Activated CD4-positive, alpha-beta T cell treated with anti-CD3 and anti-CD28 coated beads for 48 hours (primary cell): ENCODE measurements at places on chromosomes 3 and 15.

- DNase-seq: no peak
Measured at GRCh38 chr3:141313093-141313683, 55.1 kb upstream of the ZBTB38 start.

- no peak for DNase-seq
Measured at GRCh38 chr3:80533553-80533952, 765.8 kb upstream of the ROBO1 start.

DNA sequence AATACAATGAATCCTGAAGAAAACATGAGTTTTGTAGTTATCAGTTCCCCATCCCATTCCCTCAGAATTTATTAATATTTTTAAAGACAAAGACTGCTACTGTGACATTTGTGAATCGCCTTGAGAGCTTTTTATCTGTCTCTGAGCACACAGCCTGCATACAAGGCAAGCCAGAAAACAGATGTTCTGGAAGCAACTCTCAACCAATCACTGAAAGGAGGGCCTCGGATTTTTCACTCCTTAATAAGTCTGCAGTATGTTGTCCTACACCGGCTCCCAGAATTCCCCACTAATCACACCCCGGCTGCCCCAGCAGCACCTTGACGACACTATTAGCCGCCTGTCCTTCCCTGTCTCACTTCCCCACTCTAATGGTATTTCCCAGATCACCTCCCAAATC, 138.5 kb downstream of the ZNF621 start:
- no peak for DNase-seq

DNA sequence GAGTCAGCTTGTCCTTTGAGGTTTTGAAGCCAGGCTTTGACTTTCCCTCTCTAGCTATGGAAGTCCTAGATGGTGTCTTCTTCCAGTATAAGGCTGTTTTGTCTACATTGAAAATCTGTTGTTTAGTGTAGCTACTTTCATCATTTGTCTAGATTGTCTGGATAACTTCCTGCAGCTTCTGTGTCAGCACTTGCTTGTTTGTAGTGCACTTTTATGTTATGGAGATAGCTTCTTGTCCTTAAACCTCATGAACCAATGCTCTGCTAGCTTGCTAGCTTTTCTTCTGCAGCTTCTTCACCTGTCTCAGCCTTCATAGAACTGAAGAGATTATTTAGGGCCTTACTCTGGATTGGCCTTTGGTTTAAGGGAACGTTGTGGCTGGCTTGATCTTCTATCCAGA, 43.8 kb downstream of the AKAP13 start:
- DNase-seq: no peak

DNA sequence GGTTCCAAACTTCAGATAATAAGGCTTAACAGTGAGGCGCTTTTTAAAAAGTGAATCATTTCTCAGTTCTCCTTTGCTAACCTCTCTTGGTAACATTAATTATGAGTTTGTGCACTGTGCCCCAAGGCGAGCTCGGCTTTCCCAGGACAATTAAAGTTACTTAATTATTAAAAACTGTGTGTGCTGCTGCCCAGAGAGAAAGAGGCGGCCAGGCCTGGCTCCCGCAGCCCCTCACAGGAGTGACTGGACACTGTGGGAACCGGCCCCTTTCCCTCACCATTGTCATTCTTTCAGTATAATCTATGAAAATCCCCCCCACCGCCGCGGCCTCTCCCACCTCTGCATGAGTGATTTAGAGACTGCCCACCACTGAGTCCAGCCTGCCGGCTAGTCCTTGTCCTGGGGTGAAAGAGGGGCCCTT, 43.1 kb upstream of the HES1 start:
- no peak for DNase-seq

DNA sequence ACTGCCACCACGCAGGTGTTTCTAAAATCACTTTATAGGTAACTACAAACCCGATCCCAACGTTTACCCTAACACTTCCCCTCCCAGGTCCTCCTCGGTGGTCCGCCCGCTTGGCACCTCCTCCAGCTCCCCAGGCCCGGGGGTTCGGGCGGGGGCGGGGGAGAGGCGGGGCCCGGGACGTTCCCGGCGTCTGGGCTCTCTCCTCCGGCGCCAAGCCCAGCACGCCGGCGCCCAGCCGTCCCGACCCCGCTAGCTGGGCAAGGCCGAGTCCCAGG, 562 bp downstream of the CGGBP1 start:
- no peak for DNase-seq

DNA sequence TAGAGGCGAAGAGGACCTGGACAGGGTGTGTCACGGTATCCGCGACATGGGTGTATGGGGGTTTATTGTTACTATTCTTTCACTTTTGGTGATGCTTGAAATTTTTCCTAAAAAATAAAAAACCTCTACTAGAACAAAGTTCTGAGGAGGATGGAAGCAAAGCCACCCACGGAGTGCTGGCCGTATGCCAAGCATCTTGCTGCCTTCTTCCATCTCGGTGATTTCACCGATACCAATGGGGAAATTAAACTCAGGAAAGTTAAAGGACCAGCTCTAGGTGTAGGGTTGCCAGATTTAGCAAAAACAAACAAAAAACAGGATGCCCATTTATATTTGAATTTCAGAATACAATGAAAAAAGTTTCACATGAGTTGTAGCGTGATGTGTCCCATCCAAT, 33.9 kb downstream of the SMAD6 start:
- DNase-seq: no peak

- peak; percentile 55 for DNase-seq
Measured at GRCh38 chr3:149771652-149772271, 19.5 kb upstream of the COMMD2 start.

DNA sequence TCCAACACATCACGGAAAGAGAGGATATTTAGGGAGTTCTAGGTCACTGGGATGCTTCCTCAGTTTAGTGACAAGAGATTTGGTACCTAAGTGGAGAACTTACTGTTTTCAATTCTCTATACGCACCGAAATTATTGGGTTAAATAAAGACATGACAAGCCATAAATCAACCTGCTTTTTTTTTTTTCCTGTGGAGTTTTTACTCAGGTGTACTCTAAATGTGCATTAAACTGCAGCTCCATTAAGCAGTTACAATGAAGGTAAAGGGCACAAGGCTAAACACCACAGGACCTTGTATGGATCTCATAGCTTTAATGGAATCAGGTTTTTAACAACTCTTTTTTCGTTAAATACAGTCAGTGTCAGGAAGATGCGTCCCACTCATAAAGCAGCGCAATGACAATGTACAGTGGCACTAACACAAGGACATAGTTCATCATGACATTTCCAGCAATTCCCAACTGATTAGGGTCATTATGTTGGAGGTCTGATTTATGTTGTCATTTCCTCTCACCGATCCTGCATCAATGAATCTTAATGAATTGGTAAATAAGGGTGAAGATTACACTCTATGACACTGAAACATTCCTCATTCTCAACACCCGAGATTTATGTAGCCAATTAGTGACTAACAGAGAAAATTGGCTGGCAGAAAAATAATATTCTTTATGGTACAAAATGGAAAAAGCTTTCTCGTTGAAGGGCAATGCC, 355.2 kb downstream of the FOXP1 start:
- no peak for DNase-seq

DNA sequence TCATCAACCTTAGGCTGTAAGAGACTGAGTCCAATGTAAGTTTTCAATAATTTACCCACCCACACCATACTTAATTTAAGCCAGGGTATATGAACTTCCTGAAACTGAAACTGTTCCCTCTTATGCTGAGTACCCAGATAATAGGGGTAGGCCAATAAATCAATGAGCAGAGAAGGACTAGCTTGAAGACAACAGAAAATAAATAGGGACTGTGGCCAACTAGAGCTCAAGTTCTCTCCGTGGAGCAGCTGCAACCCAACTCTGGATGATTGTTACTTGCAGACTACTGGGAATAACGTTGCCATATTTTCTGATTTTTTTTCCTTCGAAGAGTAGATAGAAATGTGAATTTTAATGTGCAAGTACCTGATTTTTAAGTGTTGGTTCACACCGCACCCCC, 128.0 kb downstream of the ATG7 start:
- DNase-seq: no peak

GRCh38 chr3:189537135-189537534, 94.1 kb upstream of the TP63 start:
- DNase-seq: no peak

DNA sequence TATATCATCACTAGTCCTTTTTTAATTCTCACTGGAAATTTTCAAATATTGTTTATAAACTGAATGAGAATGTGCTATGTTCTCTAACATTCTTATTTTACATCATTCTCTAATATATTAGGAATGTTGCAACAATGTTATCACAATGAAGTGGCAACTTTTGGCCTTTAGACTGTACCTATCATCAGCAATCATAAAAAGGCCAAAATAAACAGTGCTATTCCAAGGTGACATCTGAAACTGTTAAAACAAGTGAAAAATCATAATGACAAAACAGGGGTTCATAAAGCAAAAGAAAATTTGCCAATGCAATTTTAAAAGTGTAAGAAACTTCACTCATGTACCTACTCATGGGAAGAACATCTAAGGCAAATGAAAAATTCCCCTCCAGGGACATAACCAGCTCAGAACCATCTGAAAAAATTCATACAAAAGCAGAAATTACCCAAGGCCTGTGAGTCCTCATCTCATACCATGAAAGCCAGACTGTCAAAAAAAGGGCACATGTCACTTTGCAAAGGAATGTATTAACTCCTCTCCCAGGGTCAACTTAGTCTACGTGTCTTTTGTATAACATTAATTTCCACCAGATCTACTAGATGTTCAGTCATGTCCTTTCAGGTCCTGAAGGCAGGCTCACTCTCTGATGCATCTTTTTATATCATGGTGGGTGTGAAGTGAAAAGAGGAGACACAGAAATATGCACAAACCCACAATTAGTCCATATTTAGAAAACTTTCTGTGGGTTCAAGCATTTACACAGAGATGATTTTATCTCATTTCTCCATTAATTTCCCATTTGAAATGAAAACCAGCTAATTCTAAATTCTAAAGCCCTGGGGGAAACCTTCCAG, 211.9 kb downstream of the CBLB start:
- no peak for DNase-seq

DNA sequence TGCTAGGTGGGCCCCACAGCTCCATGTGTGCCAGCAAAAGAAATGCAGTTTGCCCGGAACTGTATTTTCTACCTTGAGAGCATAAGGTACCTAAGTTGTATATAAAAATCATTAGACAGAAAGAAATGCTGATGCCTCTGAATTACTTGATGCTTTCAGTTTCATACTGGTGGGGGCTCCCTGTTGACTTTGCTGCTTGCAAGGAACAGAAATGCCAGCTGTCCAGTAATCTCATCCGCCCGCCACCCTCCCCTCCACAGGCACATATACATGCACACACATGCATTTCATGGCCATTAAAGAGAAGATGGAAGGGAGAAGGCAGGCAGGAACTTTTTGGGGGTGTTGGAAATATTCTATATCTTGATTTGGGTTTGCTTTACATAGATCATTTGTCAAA, 38.4 kb downstream of the LIMD1 start:
- no peak for DNase-seq

DNA sequence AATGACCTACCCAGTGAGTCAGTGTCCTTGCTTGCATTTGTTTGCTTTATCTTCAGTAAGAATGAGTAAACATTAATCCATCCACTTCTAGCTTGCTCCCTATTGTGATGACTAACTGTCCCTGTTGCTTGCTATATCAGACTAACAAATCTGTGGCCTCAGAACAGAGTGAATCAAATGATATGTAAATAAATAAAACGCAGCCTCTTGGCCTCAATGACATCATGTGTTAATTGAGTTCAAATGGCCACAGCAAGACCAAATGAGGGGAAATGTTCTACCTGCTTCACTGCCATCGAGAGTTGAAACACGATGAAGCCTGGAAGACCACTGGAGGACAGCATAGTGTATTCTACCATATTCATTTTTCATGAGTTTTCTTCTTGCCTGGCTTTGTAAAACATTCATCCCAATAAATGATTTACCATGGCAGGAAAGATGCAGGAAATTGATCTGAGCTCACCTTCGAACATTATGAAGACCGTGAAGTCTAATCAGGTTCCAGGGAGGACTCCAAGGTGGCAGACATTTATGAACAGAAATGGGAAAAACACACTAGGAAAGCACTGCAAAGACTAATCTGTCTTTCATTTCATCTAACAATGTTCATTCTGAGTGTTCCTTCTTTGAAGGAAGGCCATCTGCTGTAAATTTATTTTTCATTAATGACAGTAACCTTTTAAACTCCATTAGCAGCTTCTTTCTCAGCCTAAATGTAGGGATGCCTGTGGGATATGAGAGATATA, 1144.5 kb downstream of the TUSC7 start:
- DNase-seq: no peak

DNA sequence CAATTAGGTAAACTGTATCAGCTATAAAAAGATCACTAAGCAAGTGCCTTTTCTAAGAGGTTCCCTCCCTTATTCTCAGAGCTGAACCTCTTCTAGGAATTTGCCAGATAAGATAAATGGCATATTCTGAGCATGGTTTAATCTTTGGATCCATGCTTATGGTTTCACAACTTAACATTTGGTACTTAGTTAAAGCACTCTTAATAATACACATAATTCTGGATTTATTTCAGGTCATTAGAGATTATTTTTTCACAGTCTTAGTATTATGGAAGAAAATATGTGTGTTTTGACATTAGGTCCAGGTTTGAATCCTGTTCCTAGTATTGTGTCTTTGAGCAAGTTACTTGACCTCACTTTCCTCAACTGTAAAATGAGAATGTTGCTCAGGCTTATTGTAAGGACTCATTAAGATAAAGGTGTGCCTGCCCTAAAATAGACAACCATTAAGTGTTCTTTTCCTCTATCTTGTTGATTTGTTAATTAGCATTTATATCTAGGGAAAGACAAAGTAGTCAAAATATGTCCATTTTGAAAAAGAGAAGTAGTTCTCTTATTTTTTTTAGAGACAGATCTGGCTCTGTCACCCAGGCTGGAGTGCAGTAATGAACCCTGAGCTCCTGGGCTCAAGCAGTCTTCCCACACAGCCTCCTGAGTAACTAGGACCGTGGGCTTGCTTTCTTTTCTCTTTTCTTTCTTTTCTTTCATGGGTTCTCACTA, 43.4 kb downstream of the TSC22D2 start:
- DNase-seq: no peak

GRCh38 chr3:33134026-33134625, 20.3 kb downstream of the CRTAP start:
- no peak for DNase-seq

GRCh38 chr15:85692873-85693272, 101.9 kb downstream of the KLHL25 start:
- DNase-seq: peak; percentile 23

DNA sequence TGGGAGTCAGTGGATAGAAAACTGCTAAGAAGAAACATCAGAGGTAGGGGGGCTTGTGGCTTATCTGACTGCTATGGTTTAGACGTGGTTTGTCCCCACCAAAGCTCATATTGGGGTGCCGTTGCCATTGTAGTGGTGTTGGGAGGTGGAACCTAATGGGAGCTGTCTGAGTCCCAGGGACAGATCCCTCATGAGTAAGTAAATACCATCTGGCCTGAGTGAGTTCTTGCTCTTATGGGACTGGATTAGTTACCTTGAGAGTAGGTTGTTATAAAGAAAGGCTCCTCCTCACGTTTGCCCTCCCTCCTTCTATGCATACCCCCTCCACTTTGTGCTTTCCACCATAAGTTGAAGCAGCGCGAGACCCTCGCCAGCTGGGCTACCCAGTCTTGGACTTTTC, 53.4 kb upstream of the VILL start:
- no peak for DNase-seq
